Fibroblast of skin of abdomen (primary cell): ENCODE measurements at places on chromosomes 16 and 17.

GRCh38 chr16:12417815-12418211, 385.9 kb downstream of the CPPED1 start:
- no peak for DNase-seq

- peak; percentile 17 for DNase-seq
Measured at GRCh38 chr16:80788027-80788426, 16.4 kb downstream of the CDYL2 start.

GRCh38 chr16:56848029-56848936, 16.7 kb upstream of the SLC12A3 start:
- DNase-seq = peak; percentile 70

GRCh38 chr16:1221628-1222552, 3.2 kb downstream of the TPSG1 start:
- no peak for DNase-seq

GRCh38 chr17:9999919-10000695, 95.0 kb upstream of the RCVRN start:
- DNase-seq = no peak

GRCh38 chr17:44317545-44317944, 7.1 kb downstream of the SLC25A39 start:
- no peak for DNase-seq

- peak; percentile 33 for DNase-seq
Measured at GRCh38 chr17:74957935-74958740, 14.4 kb downstream of the HID1 start.

DNA sequence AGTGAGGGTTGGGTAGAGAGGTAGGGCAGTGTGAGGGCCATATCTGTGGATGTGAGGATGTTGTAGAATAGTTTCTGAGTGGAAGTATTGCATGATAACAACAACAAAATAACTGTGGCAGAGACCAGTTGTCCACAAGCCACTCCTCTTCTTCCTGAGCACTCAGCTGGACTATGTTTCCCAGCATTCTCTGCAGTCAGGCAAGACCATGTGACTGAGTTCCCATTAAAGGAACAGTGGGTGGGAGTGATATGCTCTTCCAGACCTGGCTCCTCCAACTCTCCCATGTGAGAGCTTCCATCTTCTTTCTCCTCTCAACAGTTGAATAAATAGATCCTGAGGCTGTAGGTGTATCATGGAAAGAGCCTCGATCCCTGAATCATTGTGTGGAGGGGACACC, 272.4 kb downstream of the CBLN1 start:
- DNase-seq = no peak

- no peak for DNase-seq
Measured at GRCh38 chr17:82667668-82668000, 19.4 kb upstream of the WDR45B start.

- DNase-seq = no peak
Measured at GRCh38 chr16:77669057-77669456, 53.3 kb upstream of the NUDT7 start.

DNA sequence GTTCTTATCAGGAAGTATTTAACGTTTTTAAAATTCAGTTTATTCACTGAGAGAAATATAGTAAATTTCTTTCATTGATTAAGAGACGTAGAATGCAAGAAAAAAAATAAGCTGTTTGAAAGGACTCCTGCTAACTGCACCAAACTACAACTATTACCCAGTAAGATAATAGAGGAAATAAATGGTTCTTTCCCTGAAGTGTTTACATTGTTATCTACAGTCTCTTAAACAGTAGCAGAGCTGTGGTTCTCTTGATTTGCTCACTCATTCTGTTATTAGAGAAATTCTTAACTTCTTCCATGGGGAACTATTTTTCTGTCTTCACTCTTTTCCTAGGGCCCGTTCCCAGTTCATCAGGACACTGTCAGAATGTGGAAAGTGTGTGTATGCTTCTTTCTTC, 973.0 kb downstream of the KCNJ2 start:
- no peak for DNase-seq

GRCh38 chr16:12944300-12944699, 42.9 kb downstream of the SHISA9 start:
- no peak for DNase-seq

- peak; percentile 66 for DNase-seq
Measured at GRCh38 chr17:56096026-56096810, 57.1 kb upstream of the ANKFN1 start.
